ENCODE measurements at places on chromosomes 13 and 19.

DNA sequence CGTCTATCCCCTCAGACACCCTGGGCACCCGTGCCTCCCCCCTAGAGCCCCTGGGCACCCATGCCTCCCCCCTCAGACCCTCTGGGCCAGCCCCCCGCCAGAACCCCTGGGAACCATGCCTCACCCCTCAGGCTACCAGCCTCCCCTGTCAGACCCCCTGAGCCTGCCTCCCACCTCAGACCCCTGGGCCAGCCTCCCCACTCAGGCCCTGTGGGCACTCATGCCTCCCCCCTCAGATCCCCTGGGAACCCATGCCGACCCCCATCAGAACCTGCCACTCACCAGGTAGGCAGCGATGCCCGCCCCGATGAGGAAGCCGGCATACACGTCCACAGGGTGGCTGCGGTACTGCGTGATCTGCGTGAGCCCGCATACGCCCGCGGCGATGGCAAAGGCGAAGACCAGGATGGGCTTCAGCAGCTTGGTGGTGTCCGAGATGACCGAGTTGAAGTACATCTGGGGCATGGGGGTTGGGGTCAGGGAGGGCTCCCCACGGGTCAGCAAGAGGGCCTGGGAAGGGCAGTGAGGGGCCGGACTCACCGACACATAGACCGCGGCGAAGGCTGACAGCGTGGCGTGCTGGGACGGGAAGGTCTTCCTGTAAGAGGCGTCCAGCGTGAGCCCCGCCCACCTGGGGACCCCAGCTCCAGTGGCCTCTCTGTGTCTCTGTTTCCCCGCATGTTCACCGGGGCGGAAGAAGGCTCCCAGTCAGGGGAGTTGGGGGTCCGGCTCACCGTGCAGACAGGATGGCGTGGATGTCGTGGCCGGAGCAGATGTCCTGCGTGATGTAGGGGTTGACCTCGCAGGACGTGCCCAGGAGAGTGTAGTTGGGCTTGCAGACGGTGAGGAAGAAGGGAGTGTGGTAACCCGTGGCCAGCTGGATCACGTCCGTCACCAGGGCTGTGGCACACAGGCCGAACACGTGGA is 7.3 kb downstream of the PLPPR3 start:
- DNase-seq: no peak

DNA sequence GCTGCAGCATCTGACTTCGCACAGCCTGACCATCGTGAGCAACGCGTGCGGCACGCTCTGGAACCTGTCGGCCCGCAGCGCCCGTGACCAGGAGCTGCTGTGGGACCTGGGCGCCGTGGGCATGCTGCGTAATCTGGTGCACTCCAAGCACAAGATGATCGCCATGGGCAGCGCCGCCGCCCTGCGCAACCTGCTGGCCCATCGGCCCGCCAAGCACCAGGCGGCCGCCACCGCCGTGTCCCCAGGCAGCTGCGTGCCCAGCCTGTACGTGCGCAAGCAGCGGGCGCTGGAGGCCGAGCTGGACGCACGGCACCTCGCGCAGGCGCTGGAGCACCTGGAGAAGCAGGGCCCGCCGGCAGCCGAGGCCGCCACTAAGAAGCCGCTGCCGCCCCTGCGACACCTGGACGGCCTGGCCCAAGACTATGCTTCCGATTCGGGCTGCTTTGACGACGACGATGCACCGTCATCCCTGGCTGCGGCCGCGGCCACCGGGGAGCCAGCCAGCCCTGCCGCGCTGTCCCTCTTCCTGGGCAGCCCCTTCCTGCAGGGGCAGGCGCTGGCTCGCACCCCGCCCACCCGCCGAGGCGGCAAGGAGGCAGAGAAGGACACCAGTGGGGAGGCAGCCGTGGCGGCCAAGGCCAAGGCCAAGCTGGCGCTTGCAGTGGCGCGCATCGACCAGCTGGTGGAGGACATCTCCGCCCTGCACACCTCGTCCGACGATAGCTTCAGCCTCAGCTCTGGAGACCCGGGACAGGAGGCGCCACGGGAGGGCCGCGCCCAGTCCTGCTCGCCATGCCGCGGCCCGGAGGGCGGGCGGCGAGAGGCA is 13.6 kb downstream of the C19orf25 start:
- DNase-seq: no peak

DNA sequence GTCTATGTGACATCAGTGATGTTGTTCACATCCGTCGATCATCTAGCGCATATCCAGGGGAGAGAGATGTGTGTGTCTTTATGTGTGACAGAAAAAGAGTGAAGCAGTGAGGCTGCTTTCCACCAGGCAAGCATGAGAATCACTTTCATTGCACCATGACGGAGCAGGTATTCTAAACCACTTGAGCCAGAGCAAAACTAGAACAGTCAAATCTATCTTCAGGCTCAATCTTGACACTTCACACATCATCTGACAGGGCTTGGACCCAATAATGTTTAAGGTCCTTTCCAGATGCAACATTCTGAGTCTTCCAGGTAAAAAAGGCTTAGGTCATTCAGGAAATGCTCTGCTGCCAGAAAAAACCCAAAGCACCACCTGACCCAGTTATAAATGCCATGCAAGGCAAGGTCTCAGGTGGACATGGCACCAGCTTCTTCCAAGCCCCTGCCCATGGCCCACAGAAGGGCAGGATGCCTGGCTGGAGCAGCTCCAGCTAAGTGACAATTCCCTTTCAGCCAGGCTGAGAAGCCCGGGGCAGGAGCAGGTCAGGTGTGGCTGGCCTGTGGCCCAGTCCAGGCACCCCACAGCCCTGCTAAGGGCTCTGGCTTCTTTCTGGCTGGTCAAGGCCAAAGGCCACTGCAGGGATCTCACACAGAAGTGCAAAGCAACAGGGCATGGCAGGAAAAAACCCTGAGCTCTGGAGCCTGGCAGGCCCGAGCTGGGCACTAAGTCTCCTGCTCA is 5.0 kb downstream of the ELAVL1 start:
- no peak for DNase-seq

DNA sequence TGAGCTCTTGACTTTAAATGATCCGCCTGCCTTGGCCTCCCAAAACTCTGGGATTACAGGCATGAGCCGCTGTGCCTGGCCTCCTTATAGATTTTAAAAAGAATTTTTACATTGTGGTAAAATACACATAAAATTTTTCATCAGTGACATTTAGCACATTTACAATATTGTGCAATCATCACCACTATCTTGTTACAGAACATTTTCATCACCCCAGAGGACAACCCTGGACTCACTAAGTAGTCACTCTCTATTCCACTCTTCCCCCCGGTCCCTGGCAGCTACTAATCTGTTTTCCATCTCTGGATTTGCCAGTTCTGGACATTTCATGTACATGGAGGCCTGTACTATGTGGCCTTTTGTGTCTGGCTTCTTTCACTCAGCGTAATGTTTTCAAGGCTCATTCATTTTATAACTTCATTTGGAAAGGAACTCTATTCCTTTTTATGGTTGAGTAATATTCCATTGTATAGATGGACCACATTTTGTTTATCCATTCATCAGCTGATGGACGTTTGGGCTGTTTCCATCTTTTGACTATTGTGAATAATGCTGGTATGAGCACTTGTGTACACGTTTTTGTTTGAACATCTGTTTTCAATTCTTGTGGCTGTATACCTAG is 19.9 kb downstream of the MEGF8 start:
- DNase-seq: no peak

GRCh38 chr13:52414963-52415362 is 9.0 kb upstream of the THSD1 start:
- DNase-seq: no peak

- no peak for DNase-seq
These were observed 48.6 kb upstream of the TRPC4 start for GRCh38 chr13:37918116-37918714.

GRCh38 chr19:51777570-51778462 is 16.8 kb downstream of the FPR2 start:
- DNase-seq: peak; percentile 79

- DNase-seq: no peak
These were observed at the start of gene ZNF536 for GRCh38 chr19:30371960-30372824. Gene ZNF536, plus strand, starts transcription at chr19:30372384. Its CDS starts 71,179 bp downstream, at chr19:30443563.

- DNase-seq: no peak
These were observed 1215.7 kb upstream of the SLC10A2 start for GRCh38 chr13:104281910-104282309.

DNA sequence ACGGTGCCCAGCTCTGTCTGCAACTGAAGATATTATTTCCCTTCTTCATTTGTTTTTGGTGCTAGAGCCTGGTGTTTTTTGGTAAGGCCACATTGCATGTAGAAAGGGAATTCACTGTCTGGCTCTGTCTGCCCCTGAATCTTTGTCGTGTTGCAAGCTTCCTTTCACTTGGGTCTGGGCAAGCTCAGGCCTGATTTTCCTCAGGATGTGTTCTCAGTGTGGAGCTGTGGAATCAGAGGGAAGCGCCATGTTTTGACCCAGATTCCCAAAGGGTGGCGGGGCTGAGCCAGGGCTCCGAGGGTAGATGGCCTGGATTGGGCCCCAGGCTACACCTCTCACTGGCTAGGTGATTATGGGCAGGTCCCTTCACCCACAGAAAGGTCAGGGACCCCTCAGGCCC is 8.6 kb downstream of the PRKCSH start:
- DNase-seq: no peak

- DNase-seq: peak; percentile 91
These were observed at the start of gene MEX3D for GRCh38 chr19:1568320-1569019. Gene MEX3D, minus strand, starts transcription at chr19:1568325. Its CDS starts 267 bp downstream, at chr19:1568058.

DNA sequence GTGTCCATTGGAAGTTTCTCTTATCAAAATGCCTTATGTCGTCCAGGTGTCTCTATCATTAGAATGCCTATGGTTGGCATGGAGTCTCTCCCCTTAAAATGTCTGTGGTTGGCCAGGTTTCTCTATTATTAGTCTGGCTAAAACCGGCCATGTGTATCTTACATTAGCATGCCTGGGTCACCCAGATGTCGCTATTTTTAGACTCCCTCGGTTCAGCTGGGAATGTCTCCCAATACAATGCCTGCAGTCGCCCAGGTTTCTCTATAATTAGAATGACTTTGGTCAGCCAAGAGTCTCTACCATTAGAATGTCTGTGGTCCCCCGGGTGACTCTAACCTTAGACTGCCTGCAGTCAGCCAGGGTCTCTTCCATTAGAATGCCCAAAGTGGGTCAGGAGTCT is 1536.1 kb downstream of the UQCRFS1 start:
- no peak for DNase-seq

- DNase-seq: no peak
These were observed 12.1 kb downstream of the WTIP start for GRCh38 chr19:34493649-34494044.

- DNase-seq: peak; percentile 22
These were observed at the start of gene SERP2 for GRCh38 chr13:44373601-44374347. Gene SERP2, plus strand, starts transcription at chr13:44373824. Its CDS starts 202 bp downstream, at chr13:44374026.

GRCh38 chr13:25494698-25495411 is 123.1 kb downstream of the ATP8A2 start:
- DNase-seq: no peak

- DNase-seq: no peak
These were observed 306.9 kb downstream of the KLF5 start for GRCh38 chr13:73365681-73366080.

- no peak for DNase-seq
These were observed 28.0 kb downstream of the SERP2 start for GRCh38 chr13:44401577-44401976.

DNA sequence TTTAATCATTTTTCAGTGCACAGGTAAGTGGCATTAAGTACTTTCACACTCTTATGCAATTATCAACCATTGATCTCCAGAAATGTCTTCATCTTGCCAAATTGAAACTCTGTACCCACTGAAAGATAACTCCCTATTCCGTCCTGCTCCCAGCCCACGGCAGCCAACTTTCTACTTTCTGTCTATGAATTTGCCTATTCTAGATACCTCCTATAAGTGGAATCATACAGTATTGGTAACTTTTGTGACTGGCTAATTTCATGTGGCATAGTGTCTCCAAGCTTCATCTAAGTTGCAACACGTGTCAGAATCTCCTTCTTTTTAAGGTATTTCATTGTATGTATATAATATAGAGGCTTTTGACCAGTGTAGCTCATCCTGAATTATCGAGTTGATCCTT is 5.7 kb upstream of the CEACAM18 start:
- DNase-seq: no peak

DNA sequence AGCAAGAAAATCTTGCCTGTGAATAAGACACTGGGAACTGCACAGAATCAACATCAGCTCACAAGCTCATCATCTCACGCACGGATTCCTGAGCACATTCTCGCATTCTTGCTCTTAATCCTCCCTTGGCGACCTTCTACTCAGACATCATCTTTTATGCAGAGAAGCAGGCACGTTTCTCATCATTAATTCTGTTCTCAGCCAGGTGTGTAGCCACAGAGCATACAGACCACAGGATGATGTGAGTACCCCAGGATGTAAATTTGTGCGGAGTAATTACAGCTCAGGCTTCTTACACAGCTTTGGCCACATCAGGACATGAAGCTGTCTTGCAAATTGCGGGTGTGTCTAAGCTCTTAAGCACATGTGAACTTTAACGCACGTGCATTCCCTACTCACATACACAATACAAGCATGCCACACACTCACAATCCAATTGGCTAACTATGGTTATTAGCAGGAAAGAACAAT is 36.5 kb upstream of the SACS start:
- DNase-seq: no peak

- no peak for DNase-seq
These were observed 7.7 kb upstream of the PROZ start for GRCh38 chr13:113150550-113151365.

- DNase-seq: no peak
These were observed 60.6 kb downstream of the MRPL57 start for GRCh38 chr13:21237081-21237480.

GRCh38 chr13:27415116-27415515 is 9.3 kb upstream of the GTF3A start:
- DNase-seq: no peak

- DNase-seq: peak; percentile 74
These were observed 4.6 kb downstream of the MIDN start for GRCh38 chr19:1252821-1253513.

DNA sequence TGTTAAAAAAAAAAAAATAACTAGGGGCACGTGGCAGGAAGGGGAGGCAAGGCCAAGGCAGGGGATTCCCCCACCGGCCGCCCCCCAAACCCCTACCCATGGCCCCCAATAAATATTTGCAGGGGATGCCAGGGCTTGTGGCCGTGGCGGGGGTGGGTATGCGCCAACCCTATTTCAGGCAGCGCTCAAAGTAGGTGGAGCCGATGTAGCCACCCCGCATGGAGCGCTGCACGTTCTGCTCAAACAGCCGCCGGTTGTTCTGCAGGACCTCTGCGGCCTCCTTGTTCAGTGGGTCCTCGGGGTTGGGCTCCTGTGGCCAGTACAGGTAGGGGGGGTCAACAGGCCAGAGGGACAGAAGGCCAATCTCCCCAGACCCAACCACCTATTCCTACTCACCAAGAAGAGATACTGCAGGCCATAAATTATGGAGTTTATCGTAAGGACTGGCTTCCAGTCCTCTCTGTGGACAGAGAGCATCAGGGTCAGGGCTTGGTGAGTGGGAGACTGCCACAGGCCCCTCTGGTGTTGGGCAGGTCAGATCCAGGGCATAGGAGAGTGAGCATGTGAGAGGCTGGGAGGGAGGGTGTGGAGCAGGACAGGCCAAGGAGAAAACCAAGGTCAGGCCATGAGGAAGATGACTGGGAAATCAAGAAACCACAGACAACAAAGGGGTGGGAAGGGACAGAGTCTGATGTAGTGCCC is 1.2 kb upstream of the CHMP2A start:
- no peak for DNase-seq

DNA sequence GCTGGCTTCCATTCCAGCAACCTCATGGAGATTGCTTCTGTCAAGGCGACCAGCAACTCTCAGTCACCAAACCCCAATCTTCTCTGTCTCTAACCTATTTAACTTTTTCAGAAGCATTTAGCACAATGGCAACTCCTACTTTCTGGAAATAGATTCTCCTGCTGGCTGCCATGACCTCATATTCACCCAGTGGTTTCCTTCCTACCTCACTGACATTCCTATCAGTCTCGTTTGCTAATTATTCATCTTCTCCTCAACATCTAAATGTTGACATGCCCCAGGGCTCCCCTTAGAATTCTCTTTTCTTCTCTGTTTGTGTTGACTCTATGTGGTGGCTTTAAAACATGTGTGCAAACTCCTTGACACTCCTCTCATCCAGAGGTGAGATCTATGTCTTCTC is 106.7 kb downstream of the OLFM4 start:
- DNase-seq: no peak
